SW 1271 (cell line): ENCODE measurements at places on chromosomes 6 and 20.

DNA sequence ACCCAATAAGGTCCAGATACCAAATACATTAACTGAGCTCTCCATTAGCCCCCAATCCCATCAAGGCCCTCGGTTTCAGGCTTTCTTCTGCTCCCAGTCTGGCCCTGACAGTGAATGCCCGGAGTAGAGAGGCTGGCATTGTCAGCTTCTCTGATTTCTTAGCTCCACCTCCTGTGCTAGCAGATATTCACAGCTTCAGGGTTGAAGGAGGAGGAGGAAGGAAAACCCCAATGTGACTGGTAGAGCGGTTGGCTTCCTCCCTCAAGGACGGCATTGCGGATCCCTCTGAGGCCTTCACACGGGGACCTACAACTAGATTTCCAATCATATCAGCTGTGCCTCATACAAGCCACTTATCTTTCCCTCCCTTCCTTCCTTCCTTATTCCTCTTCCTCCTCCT is 164.1 kb upstream of the SYNDIG1 start:
- DNase-seq: no peak

GRCh38 chr6:39268171-39268570 is 38.9 kb upstream of the KCNK5 start:
- no peak for DNase-seq

- no peak for DNase-seq
Measured at GRCh38 chr20:61739086-61739831, 326.4 kb downstream of the TAF4 start.

DNA sequence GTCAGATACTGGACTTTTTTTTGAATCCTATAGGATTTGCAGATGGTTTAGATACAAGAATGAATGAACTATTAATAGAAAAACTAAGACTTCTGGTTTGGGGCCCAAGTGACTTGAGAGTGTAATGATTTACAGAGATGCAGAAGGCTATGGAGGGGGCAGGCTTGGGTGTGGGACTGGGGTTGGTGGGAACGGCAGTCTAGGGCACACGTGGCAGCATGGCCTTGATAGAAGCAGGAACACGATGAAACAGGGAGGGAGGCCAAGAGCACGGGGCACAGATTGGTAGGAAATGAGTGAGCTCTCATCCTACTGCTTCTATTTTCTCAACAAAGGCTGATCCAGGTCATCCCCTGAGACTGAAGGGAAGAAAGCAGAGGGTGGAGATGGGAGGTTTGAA is 3.4 kb upstream of the UST start:
- no peak for DNase-seq

DNA sequence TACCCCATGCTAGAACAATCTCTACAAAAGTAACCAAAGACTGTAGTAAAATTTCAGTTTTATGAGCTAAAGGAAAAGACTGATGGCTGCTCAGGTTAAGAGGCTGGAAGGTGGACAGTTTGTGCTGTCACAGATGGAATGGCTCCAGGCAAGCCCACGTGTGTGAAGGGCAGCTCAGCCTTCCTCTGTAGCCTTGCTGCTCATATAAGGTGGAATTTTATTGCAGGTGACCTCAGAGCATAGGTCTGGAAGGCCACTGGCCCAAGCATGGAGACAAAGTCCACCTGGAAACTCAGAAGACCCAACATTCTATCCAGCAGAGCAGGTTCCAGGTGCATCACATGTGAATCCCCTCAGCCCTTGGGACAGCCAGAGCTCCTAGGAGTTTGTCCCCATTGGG is 53.6 kb downstream of the KAT14 start:
- DNase-seq: no peak

DNA sequence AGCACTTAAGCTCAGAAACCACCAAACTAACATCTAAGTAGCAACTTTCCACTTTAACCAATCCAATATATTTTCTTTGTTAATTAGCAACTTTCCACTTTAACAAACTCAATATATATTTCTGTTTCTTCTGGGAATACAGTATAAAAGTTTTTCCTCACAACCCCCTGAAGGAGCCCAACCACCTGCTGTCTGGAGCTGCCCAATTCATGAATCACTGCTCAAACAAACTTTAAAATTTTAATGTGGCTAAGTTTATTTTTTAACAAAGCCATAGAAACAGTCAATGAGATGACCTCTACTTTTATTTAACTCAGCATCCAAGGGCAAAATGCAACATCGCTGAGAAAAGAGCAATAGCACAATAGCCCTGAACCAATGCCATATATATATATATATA is 500.1 kb downstream of the EPM2A start:
- DNase-seq: no peak

GRCh38 chr6:136201732-136202131 is 48.4 kb downstream of the MTFR2 start:
- DNase-seq: no peak

GRCh38 chr20:47672166-47672565 is 113.1 kb downstream of the SULF2 start:
- DNase-seq: no peak

DNA sequence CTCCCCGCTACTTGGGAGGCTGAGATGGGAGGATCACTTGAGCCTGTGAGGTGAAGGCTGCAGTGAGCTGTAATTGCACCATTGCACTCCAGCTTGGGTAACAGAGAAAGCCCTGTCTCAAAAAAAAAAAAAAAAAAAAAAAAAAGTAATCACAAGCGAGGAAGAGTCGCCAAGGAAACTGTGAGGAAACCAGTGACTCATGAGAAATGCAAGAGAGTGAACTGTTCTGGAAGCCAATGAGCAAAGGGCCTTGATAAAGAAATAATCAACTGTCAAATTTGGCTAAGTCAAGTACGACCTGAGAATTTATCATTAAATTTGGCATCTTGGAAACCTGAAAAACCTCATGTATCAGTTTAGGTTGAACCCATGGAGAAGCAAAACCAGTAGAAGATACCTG is 16.1 kb upstream of the LAMP5 start:
- no peak for DNase-seq

DNA sequence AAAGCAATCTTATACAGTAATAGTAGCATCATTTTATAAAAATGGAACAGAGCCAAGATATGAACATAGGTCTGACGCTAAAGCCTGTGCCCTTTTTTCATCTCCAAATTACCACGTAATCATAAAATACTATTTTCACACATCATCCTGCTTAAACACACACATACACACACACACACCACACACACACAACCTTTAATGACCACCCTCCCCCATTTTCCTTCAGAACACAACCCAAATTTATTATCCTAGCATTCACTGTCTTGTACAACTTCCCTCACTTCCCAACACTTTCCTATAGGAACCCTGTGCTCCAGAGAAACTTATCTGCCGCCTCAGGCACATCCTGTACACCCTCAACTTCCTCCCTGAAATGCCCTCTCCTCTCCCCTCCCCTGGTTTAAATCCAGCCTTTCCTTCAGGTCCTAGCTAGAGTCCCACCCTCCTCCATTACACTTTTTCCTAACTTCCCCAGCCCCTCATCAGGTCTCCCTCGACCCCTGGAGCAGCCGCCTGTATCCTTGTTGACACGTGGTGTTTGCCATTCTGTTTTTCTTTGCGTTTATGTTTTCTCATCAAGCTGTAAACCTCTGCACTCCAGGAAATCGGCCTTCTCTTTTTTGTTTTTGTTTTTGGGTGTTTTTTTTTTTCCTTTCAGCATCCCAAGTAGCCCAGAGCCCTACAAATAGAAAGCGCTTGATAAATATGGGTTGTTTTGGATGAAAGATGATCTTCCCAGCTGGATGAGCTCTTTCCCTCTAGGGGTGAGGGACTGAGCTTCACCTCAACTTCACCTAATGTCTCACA is 968 bp upstream of the MMP24 start:
- no peak for DNase-seq

- peak; percentile 78 for DNase-seq
Measured at GRCh38 chr20:48841875-48842529, 14.2 kb upstream of the PREX1 start.

DNA sequence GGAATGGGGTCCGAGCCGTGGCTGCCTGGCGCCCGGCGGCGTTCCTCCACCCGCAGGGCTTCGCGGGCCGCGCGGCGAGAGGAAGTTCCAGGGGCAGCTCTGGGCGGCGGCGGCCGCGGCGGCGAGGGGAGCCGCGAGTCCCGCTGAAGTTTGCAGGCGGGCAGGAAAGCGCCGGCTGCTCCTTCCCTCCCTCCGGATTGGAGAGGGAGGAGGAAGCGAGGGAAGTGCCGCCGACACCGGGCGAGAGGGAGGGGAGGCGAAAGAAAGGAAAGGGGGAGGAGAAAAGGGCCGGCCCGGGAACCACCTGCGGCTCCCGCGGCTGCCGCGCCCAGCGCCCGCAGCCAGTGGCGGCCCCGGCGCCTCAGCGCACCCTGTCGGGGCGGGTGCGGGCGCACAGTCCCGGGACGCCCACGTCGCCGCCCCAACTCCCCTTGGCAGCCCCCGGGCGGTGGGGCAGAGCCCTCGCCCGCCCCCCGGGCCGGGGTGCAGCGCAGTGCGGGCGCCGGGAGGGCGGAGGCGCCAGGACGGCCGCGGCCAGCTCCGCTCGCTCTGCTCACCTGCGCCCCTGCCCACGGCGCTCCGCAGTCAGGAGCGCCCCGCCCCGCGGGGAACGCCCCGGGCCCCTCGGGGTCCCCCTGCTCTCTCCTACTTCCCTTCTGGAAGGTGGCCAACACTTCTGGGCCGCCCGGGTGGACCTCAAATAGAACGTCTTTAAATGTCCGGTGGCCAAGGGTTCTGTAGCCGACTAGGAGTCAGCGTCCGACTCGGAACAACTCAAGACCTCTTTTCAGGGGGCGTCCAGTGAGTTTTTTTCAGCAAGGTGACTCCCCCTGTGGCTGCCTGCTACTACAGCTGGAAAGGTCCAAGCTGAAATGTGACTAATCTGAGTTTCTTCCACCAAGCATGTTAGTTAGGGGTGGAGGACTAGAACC is 80.3 kb upstream of the CCDC28A start:
- peak; percentile 23 for DNase-seq
